ENCODE measurements at places on chromosomes 2 and 18.

DNA sequence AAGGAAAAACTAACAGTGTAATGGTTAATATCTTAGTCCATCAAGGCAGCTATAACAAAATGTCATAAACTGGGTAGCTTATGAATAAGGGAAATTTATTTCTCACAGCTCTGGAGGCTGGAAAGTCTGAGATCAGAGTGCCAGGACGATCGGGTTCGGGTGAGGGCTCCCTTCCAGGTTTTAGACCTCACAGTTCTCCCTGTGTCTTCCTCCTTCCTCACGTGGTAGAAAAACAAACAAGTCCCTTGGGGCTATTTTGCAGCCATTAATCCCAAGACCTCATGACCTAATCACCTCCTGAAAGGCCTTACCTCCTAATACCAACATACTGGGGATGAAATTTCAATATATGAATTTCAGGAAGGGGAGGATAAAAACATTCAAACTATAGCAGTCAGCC is 455.9 kb downstream of the CNTNAP5 start:
- no peak for DNase-seq

GRCh38 chr2:68800027-68800401 is 65.4 kb downstream of the ARHGAP25 start:
- no peak for DNase-seq

GRCh38 chr18:8978394-8978793 is 124.1 kb upstream of the NDUFV2 start:
- DNase-seq = no peak

DNA sequence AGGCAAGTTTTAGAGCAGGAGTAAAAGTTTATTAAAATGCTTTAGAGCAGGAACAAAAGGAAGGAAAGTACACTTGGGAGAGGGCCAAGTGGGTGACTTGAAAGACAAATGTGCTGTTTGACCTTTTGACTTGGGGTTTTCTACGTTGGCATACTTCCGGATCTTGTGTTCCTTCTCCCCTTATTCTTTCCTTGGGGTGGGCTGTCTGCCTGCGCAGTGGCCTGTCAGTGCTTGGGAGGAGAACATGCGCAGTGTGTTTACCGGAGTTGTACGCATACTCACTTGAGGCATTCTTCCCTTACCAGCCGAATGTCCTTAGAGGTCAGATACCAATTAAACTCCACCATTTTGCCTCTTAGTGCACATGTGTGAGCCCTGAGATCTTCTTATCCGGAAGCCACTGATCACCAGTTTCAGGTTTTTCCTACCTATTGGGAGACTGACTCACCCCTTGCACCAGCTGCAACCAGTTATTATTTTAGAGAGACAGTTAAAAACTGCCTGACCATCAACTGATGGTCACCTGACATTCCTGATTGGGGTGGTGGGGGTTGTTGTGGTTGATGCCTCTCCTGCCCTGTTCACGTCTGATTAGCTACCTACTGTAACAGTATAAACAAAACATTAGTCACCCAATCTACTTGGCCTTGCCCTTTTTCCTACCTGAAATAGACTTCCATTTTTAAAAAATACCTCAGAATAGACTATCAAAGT is 67.5 kb downstream of the NYAP2 start:
- no peak for DNase-seq

- no peak for DNase-seq
Observed at GRCh38 chr2:227082286-227082685, 81.7 kb downstream of the COL4A4 start.

- no peak for DNase-seq
Observed at GRCh38 chr2:157055660-157056199, 201.8 kb upstream of the GALNT5 start.

GRCh38 chr2:29562896-29563295 is 358.5 kb downstream of the ALK start:
- no peak for DNase-seq

DNA sequence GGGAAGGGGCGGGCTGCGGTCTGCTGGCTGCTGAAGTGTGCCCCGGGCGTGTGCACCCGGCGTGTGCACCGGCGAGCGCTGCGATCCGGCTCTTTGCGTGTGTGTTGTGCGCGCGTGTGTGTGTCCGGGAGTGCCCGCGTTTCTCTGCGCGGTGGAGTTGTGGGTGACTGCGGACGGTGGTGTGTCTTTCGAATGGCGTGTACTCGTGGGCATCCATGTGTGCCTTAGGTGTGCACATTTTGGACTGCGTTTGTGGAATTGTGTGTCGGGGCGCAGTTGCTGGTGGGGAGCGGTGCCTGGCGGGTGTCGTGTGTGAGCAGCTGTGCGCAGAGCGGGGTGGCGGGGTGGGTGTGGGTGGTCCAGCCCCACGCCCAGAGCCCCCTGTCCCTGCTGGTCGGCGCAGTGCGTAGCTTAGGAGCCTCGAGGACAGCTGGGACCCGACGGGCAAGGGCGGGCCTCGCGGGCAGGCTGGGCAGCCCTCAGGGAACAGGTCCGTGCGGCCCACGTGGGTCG is 533 bp downstream of the HPCAL1 start:
- no peak for DNase-seq

Data from stimulated activated CD4-positive, alpha-beta T cell treated with anti-CD3 and anti-CD28 coated beads, Interleukin-15, amount 100 ng/mL, for 1 hour (primary cell).